Heart right ventricle (tissue), 16 donors: ENCODE measurements at places on chromosomes 11 and 22. TPM values are rescaled to one million over a fixed set of nuclear protein-coding genes. Genes with fewer than 3 reads are reported as not detected.

The WBP2NL gene
- 0.35 TPM for total RNA-seq

- no peak overlapping the region for H3K4me3 ChIP-seq
- peaks cover 39% of the 10 kb centered on the region for H3K27me3 ChIP-seq
- peaks cover 21% of the 10 kb centered on the region for H3K4me1 ChIP-seq
- H3K27ac ChIP-seq = no peak overlapping the region
- DNase-seq = no peak
Observed at GRCh38 chr11:31795706-31796498, 15.2 kb downstream of the PAX6 start.

GRCh38 chr11:34351687-34352469, 5.9 kb downstream of the ABTB2 start:
- H3K4me3 ChIP-seq = no peak overlapping the region
- H3K4me1 ChIP-seq = peaks cover 64% of the 10 kb centered on the region
- no peak for DNase-seq
- no peaks in the 10 kb centered on the region for H3K36me3 ChIP-seq
- H3K27me3 ChIP-seq = peaks cover 18% of the 10 kb centered on the region

DNA sequence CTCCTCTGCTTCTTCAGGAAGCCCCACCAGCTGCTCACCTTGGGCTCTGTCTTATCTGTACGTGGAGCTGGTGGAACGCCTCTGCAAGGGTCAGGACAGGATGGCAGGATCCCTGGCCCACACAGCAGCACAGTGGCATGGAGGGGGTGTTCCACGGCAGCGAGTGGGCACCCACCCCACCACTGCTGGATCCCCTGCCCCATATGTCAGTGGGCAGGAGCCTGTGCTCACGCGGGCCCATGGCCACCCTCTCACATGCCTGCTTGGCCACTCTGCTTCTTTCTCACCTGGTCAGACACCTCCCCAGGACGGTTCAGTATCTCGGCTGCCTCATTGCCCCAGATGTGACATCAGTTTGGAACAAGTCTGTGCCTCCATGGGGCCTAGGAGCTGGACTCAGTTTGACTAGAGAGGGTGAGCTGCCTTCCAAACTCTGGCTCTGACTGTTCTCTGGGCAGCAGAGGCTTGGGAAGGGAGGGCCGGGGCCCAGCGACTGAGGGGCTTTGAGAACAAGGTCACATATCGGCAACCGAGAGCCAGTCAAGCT, 98.1 kb upstream of the LMO1 start:
- no peaks in the 10 kb centered on the region for H3K36me3 ChIP-seq
- no peaks in the 10 kb centered on the region for H3K27me3 ChIP-seq
- no peak overlapping the region for H3K4me3 ChIP-seq
- H3K27ac ChIP-seq = no peak overlapping the region
- no peaks in the 10 kb centered on the region for H3K4me1 ChIP-seq

- no peaks in the 10 kb centered on the region for H3K27me3 ChIP-seq
- H3K27ac ChIP-seq = no peak overlapping the region
- no peaks in the 10 kb centered on the region for H3K4me1 ChIP-seq
- no peak for DNase-seq
- no peak overlapping the region for H3K4me3 ChIP-seq
Observed at GRCh38 chr22:40720538-40721256, 41.4 kb downstream of the MCHR1 start.

The CTSF gene
- total RNA-seq = 58.7 TPM

DNA sequence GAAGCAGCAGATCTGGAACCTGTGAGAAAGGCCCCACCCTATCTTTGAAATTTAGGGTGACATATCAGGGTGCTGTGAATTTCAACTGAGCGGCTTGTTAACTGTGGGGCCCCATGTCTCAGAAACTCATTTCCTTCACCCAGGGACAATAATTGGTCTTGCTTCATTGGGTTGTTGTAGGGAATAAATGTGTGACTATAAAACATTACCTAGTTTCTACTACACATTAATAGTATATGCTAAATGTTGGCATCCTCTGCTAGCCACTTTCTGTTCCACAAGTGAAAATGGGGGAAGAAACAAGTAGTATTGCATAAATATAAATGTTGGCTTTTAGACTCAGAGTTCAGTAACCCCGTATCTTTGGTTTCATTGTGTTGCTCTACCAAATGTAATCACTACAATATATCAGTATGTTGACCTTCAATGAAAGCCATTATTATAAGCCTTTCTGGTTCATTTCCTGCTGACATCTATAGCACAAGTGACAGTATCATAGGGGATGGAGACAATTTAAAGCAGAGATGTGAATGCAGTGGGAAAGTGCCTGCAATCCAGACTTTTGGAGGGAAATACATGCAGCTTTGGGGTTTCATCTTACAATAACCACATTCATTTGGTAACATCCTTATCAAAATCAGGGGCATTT, 905.5 kb upstream of the RAG2 start:
- no peak overlapping the region for H3K27ac ChIP-seq
- no peak overlapping the region for H3K4me3 ChIP-seq
- no peaks in the 10 kb centered on the region for H3K36me3 ChIP-seq
- no peaks in the 10 kb centered on the region for H3K4me1 ChIP-seq

DNA sequence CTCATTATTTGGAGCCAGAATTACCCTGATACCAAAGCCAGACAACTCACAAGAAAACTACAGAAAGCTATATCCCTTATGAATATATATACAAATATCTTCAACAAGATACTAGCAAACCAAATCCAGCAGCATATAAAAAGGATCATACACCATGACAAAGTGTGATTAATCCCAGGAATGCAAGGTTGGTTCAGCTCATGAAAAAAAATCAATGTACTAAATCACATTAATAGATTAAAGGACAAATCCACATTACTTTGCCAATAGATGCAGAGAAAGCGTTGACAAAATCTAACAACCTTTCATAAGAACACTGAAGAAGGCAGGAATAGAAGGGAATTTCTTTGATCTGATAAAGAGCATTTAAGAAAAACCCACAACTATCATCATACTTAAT, 50.4 kb upstream of the TEAD1 start:
- H3K27ac ChIP-seq = no peak overlapping the region
- H3K36me3 ChIP-seq = no peaks in the 10 kb centered on the region
- no peaks in the 10 kb centered on the region for H3K4me1 ChIP-seq
- no peak overlapping the region for H3K4me3 ChIP-seq

GRCh38 chr11:47571895-47572294, 6.5 kb downstream of the PTPMT1 start:
- DNase-seq = no peak
- no peak overlapping the region for H3K27ac ChIP-seq
- no peak overlapping the region for H3K4me3 ChIP-seq
- H3K4me1 ChIP-seq = peaks cover 16% of the 10 kb centered on the region

- H3K27me3 ChIP-seq = no peaks in the 10 kb centered on the region
- H3K4me3 ChIP-seq = no peak overlapping the region
- no peak for DNase-seq
- H3K4me1 ChIP-seq = peaks cover 13% of the 10 kb centered on the region
- no peaks in the 10 kb centered on the region for H3K36me3 ChIP-seq
Observed at GRCh38 chr11:123249354-123249753, 54.3 kb upstream of the CLMP start.
